Hematopoietic multipotent progenitor cell treated with erythropoietin and hydrocortisone succinate and interleukin-3 and kit ligand, for 4 days (in vitro differentiated cells): ENCODE measurements at places on chromosomes 4 and X.
A peak's percentile ranks its signal among the peaks of the same experiment; 100 is the strongest.

GRCh38 chrX:53223955-53224859 is 800 bp downstream of the KDM5C start:
- DNase-seq: peak; percentile 3

DNA sequence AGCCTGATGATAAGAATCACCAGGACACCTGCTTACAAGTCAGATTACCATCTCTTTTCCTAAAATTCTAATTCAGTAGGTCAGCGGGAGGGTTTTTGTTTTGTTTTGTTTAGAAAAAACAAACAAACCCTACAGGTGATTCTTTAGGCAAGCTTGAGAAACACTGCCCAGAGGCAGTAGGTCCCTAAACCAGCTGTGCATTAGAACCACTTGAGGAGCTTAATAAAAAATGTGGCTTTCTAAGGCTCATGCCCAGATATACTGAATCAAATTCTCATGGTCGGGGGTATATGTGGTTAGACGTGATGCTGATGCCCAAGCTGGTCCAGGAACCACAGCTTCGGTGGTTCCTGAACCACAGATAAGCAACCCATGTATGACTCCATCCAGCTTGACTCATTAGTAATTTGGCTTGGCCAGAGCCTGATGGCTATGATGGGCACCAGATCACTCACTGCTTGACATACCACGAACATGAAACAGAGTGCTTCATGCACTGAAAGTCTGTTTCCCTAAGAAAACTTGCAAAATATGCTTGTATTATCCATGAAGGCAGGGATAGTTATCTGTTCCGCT is 338.1 kb upstream of the F9 start:
- peak; percentile 18 for DNase-seq

DNA sequence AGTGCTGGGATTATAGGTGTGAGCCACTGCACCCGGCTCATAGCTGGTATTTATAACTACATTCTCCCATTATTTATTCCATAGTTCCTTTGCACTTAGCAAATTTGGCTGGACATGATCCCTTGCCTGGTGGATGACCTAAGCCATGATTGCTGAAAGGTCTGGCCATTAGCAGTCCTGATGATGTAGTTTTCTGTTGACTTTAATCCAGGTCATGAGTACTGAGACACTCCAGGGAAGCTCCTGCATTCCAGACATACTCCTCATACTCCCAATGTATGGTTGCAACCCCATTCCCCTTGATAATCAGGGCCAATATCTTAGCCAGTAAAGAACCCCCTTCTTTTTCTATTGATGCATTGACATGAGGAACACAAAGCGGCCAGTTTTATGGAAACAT is 24.4 kb upstream of the MGST2 start:
- DNase-seq: no peak

GRCh38 chr4:122512430-122512829 is 55.9 kb upstream of the IL2 start:
- DNase-seq: no peak

DNA sequence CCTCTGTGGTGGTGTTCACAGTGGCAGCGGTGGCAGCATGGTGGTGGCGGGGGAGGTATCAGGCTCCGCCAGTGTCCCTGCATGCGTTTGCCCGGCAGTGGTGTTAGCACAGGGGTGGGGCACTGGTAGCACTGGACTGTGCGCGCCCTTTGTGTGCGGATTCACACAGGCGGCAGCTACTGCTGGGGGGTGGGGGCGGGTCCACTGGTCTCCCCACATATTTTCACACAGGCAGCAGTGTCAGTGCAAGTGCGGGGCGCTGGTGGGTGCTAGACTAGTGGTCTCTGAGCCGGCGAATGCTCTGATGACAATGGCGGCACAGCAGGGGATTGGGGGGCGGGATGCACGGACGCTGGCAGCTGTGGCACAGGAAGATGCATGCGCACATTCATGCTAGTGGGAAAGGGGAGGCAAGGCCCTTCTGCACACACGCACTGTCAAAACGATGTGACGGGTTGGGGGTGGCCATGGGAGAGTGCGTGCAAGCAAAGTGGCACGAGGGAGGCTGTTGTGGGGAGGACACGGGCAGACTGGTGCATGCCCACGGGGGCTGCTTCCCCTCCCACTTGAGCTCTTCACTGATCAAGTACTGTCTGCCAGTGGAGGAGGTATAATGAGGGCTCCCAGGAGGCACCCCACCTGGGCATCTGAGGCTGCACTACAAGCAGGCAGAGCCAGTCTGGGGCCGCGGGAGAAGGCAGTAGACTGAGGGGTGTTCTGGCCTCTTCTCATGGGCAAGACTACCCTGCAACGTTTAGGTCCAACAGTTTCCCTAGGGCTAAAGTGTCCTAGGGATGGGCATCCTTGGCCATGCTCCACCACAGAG is 53.0 kb downstream of the POF1B start:
- DNase-seq: no peak

DNA sequence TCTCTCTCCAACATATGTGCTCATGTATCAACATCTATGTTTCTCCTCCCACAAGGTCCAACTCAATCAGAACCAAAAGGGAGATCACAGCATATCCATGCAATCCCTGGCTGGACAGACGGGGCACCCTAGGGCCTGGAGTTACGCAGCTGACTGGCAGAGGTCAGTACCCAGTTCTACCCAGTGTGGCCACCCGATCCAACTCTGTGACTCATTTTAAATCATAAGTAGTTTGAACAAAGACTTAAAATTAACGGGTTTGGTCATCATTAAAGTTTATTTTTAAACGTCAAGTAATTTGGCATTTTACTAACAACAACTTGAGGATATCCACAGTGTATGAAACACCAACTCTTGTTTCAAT is 59.5 kb downstream of the APBB2 start:
- DNase-seq: no peak

DNA sequence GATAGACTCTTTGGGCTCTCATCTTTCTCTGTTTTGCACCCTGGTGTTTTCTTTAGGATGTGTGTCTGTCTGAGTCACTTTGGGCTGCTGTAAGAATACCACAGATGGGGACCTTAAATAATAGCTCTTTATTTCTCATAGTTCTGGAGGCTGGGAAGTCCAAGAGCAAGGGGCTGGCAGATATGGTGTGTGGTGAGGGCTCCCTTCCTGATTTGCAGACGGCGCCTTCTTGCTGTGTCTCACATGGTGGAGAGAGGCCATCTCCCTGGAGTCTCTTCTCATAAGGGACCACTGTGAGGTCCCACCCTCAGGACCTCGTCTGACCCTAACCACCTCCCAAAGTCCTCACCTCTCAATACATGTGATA is 93.7 kb upstream of the ADRA2C start:
- DNase-seq: no peak

DNA sequence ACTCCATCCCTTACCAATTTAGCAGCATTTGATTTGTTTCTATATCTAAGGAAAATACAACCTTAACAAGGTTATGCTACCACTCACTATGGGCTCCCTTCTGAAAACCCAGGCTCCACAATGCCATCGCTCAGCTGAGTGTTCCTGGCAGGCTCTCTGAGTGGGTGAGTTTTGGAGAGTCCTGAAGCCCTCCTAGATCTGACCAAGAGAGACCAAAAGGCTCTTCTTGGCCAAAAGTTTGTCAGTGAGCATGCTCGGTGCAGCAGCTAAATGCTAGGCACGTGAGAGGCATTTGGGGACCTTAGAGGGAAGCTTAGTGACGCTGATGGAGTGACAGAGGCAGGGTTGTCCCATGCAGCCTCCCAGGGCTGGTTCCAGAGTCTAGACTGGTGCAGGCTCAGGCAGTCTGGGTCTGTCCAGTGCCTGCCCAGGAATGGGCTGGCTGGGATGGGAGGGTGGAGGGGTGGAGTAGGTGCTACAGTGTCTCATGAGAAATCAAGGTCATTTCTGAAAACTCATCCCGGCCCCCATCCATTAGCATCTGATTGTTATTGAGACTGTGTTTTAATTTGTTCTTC is 346.8 kb downstream of the NR3C2 start:
- no peak for DNase-seq

DNA sequence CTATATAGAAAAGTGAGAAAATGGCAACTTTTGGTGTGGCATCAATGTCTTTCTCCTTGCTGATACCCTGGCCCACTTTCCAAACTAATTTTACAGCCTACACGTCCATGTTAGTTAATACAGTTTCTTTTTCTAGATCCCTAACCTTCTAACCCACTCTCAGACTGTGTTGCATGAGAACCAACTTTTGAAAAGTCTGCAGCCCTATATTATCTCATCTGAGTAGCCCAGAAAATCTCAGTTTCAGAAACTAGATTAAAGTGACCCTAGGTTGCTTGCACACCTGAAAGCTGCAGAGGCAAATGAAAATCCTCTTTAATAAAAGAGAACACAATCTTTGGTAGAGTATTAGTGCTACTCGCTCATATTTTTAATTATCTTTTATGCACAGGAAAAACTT is 371.6 kb upstream of the EMCN start:
- no peak for DNase-seq

DNA sequence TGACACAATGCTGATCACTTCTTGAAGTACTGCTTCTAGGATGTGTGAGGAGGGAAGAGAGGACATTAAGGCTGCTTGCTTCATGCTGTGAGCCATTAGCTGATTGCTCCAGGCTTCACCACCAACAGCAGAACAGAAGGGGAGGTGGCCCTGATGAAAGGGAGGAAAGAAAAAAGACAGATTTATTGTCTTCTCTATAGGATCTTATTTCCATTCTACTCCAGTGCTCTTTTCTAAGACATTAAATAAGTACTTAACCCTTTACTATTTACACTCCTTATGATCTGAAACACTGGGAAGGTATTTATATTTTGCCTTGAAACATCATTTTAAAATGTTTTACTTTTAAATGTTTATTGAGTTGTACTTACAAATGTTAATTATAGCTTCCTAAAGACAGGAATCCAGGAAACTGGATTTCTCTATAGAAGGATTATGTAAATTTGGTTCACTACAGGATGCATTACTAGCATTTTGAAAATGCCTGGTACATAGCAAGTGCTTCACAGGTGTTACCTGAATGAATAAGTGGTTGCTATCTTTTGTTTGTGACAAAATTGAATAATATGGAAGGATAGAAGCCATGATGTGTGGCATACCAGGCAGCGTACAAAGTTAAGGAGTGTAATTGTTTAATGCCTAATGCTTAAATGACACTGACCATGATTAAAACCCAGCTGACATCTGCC is 680.9 kb upstream of the ATOH1 start:
- DNase-seq: no peak

DNA sequence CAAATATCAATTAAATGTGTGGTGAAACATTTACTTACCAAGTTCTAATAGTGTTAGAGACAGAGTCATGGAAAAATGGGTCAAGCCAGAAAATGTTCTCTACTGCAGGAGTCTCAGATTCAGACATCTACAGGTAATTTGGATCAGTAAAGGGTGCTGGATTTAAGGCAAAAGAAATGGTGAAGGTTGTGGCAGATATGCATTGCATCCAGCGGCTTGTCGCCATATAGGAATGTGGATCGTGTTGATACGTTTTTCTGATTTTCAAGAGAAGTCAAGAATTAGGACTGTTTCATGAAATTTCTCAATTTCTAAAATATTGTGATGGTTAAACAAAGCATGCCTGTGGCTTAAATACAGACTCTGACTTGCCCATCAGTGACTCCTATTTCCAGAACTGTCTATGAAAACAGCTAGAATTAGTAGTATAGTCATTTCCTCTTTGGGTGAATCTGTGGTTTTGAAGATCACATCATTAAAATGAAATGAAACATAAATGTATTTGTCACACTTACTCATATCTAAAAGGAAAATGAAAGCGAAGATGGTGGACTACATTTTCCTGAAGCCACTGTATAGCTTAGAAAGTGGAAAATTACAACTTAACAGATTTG is 110.1 kb upstream of the VEGFC start:
- peak; percentile 33 for DNase-seq

DNA sequence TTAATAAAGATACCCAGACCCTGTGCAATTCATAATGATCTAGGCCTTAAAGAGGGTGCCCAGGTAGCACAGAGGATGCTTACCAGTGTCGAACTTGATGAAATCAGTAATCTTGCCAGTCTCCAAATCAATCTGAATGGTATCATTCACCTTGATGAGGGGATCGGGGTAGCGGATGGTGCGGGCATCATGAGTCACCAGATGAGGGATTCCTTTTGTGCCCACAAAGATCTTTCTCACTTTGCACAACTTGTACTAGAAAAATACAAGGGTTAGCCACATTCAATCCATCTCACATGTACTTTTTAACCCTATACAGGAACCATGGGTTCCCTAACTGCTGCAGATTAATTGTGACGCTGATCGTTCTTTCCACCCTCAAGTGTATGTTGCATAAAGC is 3.3 kb downstream of the RPS4X start:
- no peak for DNase-seq

DNA sequence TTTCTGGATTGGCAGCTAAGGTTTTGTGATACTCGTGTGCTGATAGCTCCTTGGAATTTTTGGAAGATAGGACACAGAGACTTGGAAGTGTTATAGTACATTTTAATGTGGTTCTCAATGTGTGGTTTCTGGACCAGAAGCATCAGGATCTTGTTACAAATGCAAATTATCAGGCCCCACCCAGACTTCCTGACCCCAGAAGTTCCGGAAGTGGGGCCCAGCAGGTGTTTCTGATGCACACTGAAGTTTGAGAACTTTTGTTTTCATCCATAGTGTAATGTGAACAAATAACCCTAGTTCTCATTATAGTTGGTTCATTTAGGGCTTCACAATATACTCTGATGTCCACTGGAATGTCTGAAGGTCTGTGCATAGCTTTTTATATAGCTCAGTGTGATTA is 49.6 kb downstream of the LAMP2 start:
- peak; percentile 44 for DNase-seq

- DNase-seq: peak; percentile 48
Measured at GRCh38 chr4:6806924-6807626, 24.5 kb downstream of the KIAA0232 start.

GRCh38 chr4:82201805-82202641 is 171.8 kb downstream of the HNRNPD start:
- DNase-seq: peak; percentile 83

DNA sequence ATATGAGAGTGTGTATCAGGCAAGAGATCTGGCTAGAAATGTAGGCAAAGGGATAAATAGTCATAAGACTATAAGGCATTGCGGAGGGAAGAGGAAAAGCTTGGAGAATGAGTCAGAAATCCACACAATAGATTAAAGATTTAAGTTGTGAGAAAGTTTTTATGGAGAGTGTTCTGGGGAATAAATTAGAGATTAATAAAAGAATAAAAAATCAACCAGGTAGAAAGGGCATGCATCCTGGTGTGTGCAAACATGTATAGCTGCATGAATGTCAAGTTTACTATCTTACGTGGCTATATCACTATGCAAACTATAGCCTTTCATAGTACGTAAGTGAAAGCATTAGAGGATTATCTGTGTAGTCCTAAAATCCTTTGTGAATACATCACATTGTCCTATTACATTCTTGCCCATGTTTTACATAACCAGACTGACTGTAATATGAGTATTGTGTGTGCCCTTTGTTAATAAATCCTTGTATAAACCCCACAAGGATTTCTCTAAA is 36.9 kb downstream of the SNCA start:
- DNase-seq: no peak

GRCh38 chrX:107750861-107751445 is 24.6 kb downstream of the TSC22D3 start:
- no peak for DNase-seq

GRCh38 chr4:186628058-186628711 is 72.8 kb upstream of the MTNR1A start:
- DNase-seq: peak; percentile 61
